CD8-positive, alpha-beta memory T cell (primary cell): ENCODE measurements at places on chromosomes 6 and 20. TPM values are rescaled to one million over a fixed set of nuclear protein-coding genes. Genes with fewer than 3 reads are reported as not detected.

The ATP6V1G2 gene
- 2.0 TPM for total RNA-seq

The SENP6 gene
- total RNA-seq = 74.6 TPM

The MEP1A gene
- total RNA-seq = not detected

- no peaks in the 10 kb centered on the region for H3K4me1 ChIP-seq
- no peak overlapping the region for H3K27ac ChIP-seq
- H3K27me3 ChIP-seq = no peaks in the 10 kb centered on the region
- no peak overlapping the region for H3K4me3 ChIP-seq
- H3K36me3 ChIP-seq = no peaks in the 10 kb centered on the region
Measured at GRCh38 chr6:155001482-155001881, 6.4 kb downstream of the TIAM2 start.

- H3K4me3 ChIP-seq = no peak overlapping the region
- no peaks in the 10 kb centered on the region for H3K36me3 ChIP-seq
- DNase-seq = no peak
- no peaks in the 10 kb centered on the region for H3K4me1 ChIP-seq
- H3K27me3 ChIP-seq = no peaks in the 10 kb centered on the region
Measured at GRCh38 chr20:15555913-15556312, 1017.3 kb downstream of the KIF16B start.

GRCh38 chr6:109715616-109716015 lies 24.5 kb downstream of the FIG4 start:
- no peaks in the 10 kb centered on the region for H3K4me1 ChIP-seq
- no peak overlapping the region for H3K27ac ChIP-seq
- H3K36me3 ChIP-seq = no peaks in the 10 kb centered on the region
- no peaks in the 10 kb centered on the region for H3K27me3 ChIP-seq
- H3K4me3 ChIP-seq = no peak overlapping the region
- no peak for DNase-seq

DNA sequence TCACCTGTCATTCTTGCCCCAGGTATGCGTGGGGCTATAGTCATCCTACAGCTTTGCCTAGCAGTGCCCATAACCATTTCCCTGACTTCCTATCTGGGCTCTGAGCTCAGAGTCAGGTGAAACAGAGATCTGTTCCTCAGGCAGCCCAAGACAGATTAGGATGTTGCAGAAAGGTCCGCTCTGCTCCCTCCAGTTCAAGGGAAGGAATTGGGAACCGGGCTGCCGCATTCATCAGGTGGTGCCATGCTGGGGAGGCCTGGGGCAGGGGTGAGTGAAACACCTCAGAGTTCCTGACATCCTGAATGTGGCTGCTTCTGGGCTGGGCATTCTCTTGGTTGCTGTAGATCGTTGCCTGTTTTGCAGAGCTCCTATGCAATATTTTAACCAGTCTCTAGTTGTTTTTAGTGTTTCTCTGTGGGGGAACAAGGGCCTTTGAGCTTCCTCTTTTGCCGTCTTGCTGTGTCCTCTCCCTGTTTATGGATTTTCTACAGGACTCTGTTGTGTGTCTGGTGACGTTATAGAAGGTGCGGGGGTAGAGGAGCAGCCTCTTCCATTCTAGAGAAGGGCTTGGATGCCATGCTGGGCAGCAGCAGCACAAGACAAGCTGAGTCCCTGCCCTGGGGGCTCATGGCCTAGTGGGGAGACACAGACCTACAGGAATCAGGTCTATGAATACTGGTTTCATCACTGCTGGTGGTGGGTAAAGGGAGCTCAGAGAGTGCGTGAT lies 9.2 kb downstream of the ENTPD6 start:
- H3K27ac ChIP-seq = no peak overlapping the region
- no peak for DNase-seq
- H3K4me1 ChIP-seq = no peaks in the 10 kb centered on the region
- no peaks in the 10 kb centered on the region for H3K36me3 ChIP-seq
- no peaks in the 10 kb centered on the region for H3K27me3 ChIP-seq

- H3K36me3 ChIP-seq = no peaks in the 10 kb centered on the region
- no peak for DNase-seq
- peaks cover 6% of the 10 kb centered on the region for H3K4me1 ChIP-seq
- H3K27ac ChIP-seq = no peak overlapping the region
- H3K4me3 ChIP-seq = no peak overlapping the region
Measured at GRCh38 chr20:24742989-24743388, 206.1 kb upstream of the CST7 start.

DNA sequence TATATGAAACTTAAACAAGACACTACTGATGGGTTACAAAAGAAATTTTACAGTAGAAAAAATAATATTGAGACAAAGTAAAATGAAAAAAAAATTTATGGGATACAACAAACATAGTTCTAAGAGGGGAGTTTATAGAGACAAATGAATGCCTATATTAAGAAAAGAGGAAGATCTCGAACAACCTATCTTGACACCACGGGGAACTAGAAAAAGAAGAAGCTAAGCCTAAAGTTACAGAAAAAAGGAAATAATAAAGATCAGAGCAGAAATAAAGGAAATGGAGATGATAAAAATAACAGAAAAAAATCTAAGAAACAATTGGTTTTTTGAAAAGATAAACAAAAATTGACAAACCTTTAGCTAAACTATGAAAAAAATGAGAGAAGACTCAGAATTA lies 9.1 kb upstream of the ECHDC1 start:
- no peak overlapping the region for H3K27ac ChIP-seq
- DNase-seq = no peak
- H3K36me3 ChIP-seq = no peaks in the 10 kb centered on the region
- H3K4me1 ChIP-seq = no peaks in the 10 kb centered on the region
- no peaks in the 10 kb centered on the region for H3K27me3 ChIP-seq

DNA sequence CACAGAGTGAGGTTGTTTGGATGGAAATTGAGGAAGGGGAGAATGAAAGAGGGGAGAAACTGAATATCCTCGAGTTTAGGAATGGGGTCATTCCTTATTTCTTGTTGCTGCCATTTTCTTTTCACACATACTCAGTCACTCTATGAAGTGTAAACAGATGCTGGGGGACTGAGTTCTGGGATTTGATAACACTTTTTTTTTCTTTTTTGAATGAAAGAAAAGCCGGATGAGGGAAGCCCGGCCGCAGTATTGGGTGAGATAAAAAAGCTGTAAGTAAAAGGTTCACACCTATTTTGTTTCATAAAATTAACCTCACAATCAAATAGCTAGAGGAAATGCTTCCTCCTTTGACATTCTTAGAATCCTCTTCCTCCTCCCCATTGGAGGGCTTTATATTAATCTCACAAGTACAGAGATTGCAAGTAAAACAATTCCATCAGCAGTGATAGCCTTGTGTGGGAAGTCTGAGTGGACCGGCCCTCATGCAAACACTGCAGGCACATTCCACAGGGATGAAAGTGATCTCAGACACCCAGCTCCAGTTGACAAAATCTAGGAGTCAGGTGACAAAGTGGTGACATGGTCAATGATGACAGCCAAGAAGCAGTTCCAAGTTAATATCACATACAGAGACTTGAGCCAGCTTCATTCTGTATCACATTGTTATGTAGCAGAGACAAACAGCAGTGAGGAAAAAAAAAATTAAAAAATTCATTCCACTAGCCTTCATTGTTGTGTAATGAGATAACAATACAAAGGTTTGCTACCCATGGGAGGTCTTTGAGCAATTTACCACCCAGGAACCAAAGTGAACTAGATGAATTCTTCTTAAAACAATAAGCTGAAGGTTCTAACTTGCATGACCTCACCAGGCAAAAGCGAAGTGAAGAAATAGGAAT lies 391.1 kb upstream of the HSF2 start:
- no peak overlapping the region for H3K4me3 ChIP-seq
- H3K36me3 ChIP-seq = no peaks in the 10 kb centered on the region
- no peaks in the 10 kb centered on the region for H3K27me3 ChIP-seq
- H3K27ac ChIP-seq = no peak overlapping the region

DNA sequence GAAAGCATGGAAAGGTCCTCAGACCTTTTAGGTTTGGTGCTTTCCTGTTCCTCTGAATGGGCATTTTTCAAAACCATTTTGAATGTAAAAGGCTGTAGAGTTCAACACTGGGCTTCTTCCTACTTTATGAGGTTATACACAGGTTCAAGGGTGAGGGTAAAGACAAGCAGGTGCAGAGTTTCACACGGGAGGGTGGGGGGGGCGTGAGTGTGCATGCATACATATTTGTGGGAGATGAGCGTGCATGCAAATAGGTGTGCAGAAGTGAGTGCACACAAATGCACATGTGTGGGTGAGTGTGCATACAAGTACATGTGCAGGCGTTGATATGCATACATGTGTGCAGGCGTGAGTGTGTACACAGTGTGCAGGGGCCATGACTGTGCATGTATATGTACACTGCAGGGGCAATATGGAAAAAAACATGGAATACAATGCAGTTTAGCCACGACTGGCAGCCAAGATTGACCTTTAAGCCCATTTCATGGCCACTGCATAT lies 183.1 kb downstream of the GMPR start:
- no peaks in the 10 kb centered on the region for H3K27me3 ChIP-seq
- no peak for DNase-seq
- no peaks in the 10 kb centered on the region for H3K36me3 ChIP-seq
- H3K27ac ChIP-seq = peak overlapping the region; percentile 94
- peaks cover 35% of the 10 kb centered on the region for H3K4me1 ChIP-seq
- H3K4me3 ChIP-seq = no peak overlapping the region

- H3K27ac ChIP-seq = no peak overlapping the region
- no peaks in the 10 kb centered on the region for H3K36me3 ChIP-seq
- H3K4me1 ChIP-seq = no peaks in the 10 kb centered on the region
- H3K4me3 ChIP-seq = no peak overlapping the region
Measured at GRCh38 chr6:167450626-167451025, 125.7 kb downstream of the TTLL2 start.

- H3K36me3 ChIP-seq = no peaks in the 10 kb centered on the region
- H3K4me1 ChIP-seq = no peaks in the 10 kb centered on the region
- no peak for DNase-seq
- H3K27ac ChIP-seq = no peak overlapping the region
- H3K4me3 ChIP-seq = no peak overlapping the region
Measured at GRCh38 chr20:44662261-44662660, 10.8 kb upstream of the ADA start.

DNA sequence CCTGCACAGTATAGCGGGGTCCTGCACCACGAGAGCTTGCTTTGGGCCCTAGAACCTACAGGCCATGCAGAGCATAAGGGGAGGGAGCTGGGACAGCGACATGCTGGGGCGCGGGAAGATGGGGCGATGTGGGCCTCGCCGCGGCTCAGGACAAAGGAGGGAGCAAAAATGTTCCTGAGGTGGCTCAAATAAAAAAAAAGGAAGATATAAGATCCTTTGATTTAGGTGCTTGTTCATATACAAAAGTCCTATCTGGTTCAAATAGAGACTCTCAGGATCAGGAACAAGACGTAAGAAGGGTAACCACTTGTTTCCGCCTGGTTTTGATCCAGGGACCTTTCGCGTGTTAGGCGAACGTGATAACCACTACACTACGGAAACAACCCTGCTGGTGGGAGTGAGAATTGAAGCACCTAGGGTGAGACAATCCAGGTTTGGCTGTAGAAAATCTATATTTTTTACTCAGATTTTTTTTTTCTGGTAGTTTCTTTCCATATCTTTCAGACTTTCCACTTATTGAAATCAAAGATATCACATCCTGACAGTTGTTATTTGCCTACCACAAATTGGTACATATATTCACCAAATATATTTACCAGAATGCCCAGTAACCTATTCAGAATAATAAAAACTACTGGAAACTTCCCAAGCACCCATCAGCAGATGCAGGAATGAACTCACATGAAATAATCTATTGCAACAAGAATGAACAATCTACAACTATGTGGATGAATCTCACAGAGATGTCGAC lies 177.9 kb upstream of the ZNF184 start:
- H3K27me3 ChIP-seq = peaks cover 12% of the 10 kb centered on the region
- DNase-seq = no peak
- no peaks in the 10 kb centered on the region for H3K36me3 ChIP-seq
- no peak overlapping the region for H3K27ac ChIP-seq
- no peaks in the 10 kb centered on the region for H3K4me1 ChIP-seq

DNA sequence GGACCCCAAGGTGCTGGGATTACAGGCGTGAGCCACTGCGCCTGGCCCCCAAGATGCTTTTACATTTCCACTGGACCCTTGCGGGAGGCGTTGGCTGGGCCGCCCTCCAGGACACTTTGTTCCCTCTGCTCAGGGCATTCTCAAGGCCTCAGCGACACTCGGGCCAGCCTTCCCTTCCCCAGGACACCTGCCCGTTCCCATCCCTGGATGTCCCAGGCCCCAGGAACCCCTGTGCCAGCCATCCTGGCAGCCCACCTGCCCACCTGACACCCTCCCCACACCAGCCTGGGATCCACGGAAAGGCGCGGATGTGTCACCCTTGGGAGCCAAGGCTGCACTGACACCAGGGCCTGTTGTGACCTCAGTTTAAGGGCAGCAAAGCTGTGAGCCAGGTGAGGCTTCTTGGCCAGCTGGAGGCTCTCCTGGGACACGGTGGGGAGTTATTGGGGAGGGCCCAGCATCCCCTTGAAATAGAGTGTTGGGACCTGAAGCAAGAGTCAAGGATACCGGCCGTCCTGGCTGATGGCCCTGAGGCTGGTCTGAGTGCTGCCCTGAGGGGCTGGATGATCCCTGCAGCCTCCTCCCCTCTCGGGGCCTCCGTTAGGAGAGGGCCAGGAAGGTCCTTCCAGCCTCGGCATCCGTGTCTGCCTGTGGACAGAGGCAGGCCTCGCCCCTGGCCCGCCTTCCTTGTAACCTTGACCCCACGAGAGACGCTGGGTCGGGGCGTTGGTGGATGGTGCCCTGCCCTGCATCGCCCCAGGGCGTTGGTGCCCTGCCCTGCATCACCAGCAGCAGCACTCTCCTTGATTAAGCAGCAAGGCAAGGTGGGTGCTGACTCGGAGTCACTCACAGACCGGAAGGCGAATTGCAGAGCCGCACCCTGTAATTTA lies 84.2 kb upstream of the BHLHE23 start:
- H3K27ac ChIP-seq = no peak overlapping the region
- H3K36me3 ChIP-seq = no peaks in the 10 kb centered on the region
- no peaks in the 10 kb centered on the region for H3K4me1 ChIP-seq
- no peak overlapping the region for H3K4me3 ChIP-seq
- no peak for DNase-seq
- H3K27me3 ChIP-seq = peaks cover 11% of the 10 kb centered on the region

- no peak overlapping the region for H3K4me3 ChIP-seq
- no peak for DNase-seq
- no peaks in the 10 kb centered on the region for H3K36me3 ChIP-seq
- H3K27me3 ChIP-seq = peaks cover 38% of the 10 kb centered on the region
Measured at GRCh38 chr20:25860531-25861150, 164.0 kb upstream of the ZNF337 start.

- no peak overlapping the region for H3K27ac ChIP-seq
- H3K27me3 ChIP-seq = no peaks in the 10 kb centered on the region
- DNase-seq = no peak
- H3K4me1 ChIP-seq = peaks cover 16% of the 10 kb centered on the region
Measured at GRCh38 chr20:59210186-59210585, 46.6 kb downstream of the ZNF831 start.
